ENCODE measurements at places on chromosomes 4 and X.

- DNase-seq = peak; percentile 1
Measured at GRCh38 chrX:66760651-66761050, 121.8 kb upstream of the EDA2R start.

- DNase-seq = no peak
Measured at GRCh38 chr4:15986907-15987306, 23.9 kb upstream of the FGFBP2 start.

DNA sequence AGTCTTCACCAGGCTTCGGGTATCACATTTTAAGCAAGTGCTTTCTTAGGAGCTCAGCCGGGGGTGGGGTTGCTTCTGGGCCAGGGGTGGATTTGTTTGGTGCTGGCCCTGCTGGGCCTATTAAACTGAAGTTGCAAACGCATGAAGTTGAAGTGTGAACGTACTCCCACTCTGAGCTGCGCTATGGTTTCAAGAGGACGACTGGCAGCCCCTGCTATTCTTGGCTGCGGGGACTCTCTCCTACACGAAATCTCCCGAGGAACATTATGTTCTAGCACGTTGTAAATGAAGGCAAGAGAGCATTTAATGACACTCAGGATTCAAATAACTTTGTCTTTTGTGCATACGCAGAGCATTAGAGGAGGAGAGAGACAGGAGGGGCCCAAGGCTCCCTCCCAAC is 401.3 kb upstream of the BOD1L1 start:
- DNase-seq = no peak

GRCh38 chr4:126238013-126238412 is 923.3 kb downstream of the FAT4 start:
- DNase-seq = peak; percentile 43

- DNase-seq = no peak
Measured at GRCh38 chrX:20231598-20231997, 35.1 kb downstream of the RPS6KA3 start.

GRCh38 chrX:16096141-16096540 is 27.2 kb upstream of the GRPR start:
- no peak for DNase-seq

GRCh38 chrX:71941145-71941544 is 30.5 kb downstream of the NHSL2 start:
- DNase-seq = no peak

DNA sequence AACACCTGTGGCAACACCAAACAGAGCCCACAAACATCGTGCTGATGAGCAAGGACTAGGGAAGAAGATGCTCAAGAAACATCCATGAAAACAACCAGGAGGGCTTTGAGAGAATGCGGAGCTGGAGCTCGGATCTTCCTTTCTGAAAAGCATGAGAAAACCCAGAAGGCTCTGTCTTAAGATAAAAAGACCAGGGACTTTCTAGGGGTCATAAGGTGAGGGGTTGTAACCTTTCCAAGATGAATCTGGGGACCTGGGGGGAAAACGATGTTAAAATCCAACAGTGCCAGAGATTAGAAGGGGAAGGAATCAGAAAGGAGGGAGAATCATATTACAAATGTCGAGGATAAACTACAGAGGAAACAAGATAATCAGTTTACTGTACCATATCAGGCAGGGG is 10.1 kb downstream of the GK2 start:
- no peak for DNase-seq

- no peak for DNase-seq
Measured at GRCh38 chr4:100870940-100871772, 353.3 kb upstream of the EMCN start.

GRCh38 chr4:183105092-183105491 is 6.0 kb downstream of the WWC2 start:
- DNase-seq = no peak

DNA sequence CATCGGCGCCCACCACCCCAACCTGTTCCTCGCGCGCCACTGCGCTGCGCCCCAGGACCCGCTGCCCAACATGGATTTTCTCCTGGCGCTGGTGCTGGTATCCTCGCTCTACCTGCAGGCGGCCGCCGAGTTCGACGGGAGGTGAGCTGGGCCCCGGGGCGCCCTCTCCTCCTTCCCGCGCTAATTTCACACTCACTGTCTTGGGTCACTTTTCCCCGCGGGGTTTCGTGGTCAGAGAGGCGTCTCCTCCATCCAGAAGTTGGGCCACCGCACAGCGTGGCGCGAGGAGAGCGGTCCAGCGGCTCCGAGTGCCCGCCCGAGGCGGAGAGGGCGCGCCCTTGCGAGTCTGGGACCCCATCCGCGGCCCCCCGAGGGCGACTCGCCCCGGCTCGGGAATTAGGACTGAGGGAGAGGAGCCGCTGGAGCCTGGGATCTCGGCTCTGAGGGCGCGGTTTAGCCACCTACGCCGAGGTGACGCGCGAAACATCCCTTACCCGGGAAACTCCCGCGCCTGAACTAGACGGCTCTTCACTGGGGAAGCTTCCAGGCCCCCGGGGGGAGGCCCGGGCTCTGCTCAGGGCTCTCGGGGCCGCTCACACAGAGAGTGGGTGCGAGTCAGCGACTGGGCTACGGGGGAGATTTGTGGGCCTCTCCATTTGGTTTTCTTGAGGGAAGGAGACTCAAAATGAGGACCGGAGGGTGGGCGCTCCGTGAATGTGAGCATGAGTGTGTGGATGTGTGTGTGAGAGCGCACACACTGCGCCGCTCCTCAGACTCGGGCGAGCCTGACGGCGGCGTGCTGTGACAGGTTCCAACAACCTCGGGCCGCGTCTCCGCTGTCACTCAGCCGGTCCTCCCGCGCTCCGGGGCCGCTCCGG is 551 bp downstream of the NPNT start:
- peak; percentile 72 for DNase-seq

DNA sequence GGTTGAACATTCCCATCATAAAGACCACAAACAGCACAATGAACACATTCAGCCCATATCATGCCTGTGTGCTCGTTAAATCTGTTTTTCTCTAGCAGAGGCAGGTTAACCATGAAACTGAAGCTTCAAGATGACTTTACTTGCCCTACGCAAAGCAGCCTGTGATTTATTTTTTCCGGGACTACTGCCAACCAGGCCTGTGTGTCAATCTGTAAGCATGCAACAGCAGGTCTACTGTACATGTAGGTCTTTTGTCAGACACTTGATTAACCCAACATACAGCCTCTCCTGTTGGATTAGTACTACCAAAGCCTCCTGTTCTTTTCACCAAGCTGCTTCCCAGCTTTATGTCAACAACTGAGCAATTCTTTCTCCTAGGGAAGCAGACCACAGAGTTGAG is 85.5 kb upstream of the ACSL1 start:
- DNase-seq = no peak

GRCh38 chr4:38137080-38137479 is 176.9 kb downstream of the PTTG2 start:
- no peak for DNase-seq

- peak; percentile 33 for DNase-seq
Measured at GRCh38 chr4:67721770-67722597, 21.0 kb upstream of the UBA6 start.

DNA sequence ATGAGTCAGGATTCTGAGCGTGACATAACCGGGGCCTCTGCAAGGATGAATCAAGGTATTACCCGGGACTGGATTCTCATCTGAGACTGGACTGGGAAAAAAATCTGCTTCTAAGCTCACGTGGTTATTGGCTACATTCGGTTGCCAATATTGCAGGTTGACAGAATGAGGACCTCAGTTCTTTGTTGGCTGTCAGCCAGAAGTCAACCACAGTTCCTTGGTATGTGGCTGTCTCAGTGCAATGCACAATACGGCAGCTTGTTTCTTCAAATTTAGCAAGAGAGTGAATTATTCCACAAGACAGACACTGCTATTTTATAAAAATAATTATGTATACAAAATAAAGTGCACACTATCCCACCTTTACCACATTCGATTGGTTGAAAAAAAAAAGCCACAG is 424.2 kb downstream of the KLHL4 start:
- DNase-seq = no peak

GRCh38 chr4:174764105-174764729 is 64.8 kb downstream of the GLRA3 start:
- peak; percentile 70 for DNase-seq

GRCh38 chrX:148885203-148885602 is 384.8 kb downstream of the AFF2 start:
- DNase-seq = peak; percentile 2

DNA sequence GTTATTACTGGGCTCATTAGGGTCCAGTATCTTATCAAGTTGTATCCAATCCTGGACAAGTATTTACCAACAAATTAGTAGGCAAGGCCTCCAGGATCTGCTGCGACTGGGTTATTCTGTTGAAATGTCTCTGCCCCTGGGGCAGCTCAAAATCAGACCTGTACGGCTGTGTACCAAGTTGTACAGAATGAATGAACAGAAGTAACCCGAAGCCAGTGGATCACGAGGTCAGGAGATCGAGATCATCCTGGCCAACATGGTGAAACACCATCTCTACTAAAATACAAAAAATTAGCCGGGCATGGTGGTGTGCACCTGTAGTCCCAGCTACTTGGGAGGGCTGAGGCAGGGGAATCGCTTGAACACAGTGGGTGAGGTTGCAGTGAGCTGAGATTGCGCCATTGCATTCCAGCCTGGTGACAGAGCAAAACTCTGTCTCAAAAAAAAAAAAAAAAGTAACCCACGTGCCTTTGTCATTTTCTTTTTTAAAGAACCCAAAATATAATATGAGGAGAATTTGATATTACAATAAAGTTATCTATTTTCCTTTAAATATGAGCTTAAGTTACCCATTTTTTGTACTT is 127.3 kb downstream of the CBR4 start:
- DNase-seq = no peak

DNA sequence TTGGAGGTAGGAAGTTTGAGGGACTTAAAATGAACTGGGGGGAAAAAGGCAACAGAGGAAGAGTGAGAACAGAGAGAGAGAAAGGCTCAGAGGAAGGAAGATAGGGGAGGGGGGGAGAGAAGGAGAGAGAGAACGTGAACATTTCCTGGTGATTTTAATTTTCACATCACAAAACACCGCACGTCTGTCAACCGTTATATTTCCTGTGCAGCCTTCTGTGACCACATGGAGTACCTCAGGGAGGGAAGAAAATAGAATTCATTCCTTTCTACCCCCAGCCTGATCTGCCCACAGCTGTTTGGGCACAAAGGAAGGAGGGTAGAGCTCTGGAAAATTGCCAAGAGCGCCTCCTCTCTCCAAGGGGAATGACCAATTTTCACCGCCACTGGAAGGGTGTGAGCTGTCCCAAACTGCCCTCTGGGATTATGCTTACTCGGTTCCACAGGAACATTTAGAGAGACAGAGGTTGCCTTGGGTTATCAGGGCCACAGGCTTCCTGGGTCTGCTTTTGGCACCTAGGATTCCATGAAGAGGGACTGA is 135.7 kb upstream of the MAMLD1 start:
- DNase-seq = no peak
